ENCODE measurements at places on chromosomes 6 and 20.

DNA sequence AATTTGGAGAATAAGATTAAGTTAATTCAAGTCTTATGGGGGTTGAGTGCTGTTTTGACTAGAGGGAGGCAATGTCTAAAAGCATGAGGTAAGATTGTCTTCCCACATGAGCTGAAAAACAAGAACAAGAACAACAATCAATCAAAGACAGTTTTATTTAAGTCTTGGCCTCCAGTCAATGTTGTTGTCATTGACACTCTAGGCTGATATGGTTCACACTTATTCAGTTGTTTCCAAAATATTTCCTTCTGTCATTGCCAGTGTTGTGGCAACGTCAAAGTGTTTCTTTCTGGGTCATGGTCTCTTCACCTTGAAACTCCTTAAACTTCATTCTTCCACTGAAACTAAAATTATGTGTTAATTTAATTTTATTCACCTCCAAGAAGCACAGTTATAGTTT, 72.4 kb downstream of the GRIK2 start:
- DNase-seq, result no peak

- peak; percentile 35 for DNase-seq
Observed at GRCh38 chr6:133837801-133838349, 51.0 kb upstream of the TCF21 start.

GRCh38 chr6:100311707-100312251, 152.9 kb downstream of the SIM1 start:
- DNase-seq, result no peak

DNA sequence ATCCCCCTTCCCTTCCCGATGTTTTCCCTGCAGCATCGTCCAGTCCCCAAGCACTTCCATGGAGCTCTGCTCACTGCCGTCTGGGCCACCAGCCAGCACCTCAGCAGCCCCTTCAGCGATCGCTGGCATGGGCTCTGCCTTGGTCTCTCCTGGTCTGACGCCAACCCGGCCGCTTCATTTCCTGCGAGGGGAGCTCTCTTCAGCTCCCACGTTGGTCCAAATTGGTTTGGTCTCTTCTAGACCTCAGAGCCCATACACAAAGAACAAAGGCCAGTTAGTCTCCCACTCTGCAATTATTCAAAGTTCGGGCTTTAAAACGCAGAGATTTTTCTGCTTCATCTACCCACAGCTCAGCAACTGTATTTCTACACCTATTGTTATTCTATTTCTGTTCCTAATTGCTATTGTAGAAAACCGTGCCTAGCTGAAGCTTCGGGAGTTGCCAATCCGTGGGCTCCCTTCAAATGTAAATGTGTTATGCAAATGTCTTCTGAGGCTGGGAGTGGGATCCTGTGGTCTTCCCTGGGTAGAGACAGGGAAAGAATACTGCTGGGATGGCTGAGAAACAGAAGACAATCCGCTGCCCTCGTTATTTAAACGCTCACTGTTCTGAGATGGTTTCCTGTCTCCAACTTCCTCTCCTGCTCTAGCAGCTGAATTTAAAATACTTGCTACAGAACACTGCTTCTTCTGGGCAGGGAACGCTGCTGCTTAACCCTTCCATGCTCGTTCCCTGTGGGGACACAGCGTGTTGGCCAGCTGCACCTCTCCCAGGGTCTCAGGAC, 154.2 kb upstream of the QKI start:
- no peak for DNase-seq

DNA sequence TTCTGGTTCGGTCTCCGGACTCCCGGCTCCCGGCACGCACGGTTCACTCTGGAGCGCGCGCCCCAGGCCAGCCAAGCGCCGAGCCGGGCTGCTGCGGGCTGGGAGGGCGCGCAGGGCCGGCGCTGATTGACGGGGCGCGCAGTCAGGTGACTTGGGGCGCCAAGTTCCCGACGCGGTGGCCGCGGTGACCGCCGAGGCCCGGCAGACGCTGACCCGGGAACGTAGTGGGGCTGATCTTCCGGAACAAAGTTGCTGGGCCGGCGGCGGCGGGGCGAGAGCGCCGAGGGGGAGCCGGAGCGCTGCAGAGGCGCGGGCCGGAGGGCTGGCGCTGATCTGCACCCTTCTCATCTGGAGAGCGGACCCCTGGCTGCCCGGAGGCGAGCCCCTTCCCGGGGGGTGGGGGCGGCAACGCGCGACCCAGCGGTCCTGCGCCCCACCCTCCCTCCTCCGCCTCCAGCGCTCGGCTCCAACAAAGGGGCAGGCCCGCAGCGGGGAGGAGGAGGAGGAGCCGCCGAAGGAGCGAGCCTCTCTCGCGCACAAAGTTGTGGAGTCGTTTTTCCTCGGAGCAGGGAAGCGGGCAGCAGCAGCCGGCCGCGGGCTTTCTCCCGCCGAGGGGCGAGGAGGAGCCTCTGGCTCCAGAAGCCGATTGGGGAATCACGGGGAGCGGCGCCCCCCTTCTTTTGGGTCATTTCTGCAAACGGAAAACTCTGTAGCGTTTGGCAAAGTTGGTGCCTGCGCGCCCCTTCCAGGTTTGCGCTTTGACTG, at the start of gene UTRN:
Gene UTRN, plus strand, starts transcription at position 553 of the 765 bp plus-strand sequence. CDS start 6,494 bp downstream, outside the sequence.
- peak; percentile 63 for DNase-seq

DNA sequence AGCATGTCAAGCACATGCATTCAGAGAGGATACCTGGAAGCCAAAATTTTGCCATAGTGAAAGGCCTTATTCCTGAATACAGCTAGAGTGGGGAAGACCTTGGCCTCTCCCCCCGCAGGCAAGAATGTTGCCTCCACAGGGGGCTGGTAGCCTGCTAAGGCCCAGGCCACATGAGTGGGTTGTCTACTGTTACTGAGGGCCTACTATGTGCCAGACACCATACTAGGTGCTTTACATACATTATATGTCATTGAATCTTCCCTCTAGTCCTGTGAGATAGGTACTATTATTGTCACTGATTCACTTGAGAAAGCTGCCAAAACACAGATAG, 642 bp upstream of the PI16 start:
- no peak for DNase-seq

GRCh38 chr20:53716395-53716794, 122.8 kb upstream of the ZNF217 start:
- no peak for DNase-seq

- DNase-seq, result no peak
Observed at GRCh38 chr20:46803123-46804020, 91.3 kb upstream of the EYA2 start.

GRCh38 chr20:4234128-4234527, 218.8 kb upstream of the RNF24 start:
- DNase-seq, result no peak

GRCh38 chr6:91142154-91142553, 555.3 kb upstream of the MAP3K7 start:
- no peak for DNase-seq

DNA sequence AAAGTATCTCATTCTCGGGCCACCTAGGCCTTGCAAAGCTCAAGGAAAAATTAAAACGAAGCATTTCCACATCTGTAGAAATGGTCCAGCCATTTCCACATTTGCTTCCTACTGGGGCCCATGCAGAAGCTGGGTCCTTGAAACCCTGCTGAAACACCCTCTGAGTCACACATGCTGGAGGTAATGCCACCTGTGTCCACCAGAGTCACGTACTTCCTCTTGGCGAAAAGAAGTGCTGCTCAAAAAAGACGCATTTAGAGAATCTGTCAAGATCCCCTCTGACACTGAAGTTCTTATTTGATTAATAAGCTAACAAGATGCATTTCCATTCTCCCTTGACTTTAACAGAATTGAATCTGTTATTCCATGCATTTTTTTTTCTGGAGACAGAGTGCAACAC, 423.2 kb downstream of the PREX1 start:
- DNase-seq, result no peak

- no peak for DNase-seq
Observed at GRCh38 chr6:18023891-18024290, 36.5 kb upstream of the KIF13A start.

GRCh38 chr20:57573894-57574293, 13.0 kb downstream of the PCK1 start:
- DNase-seq, result no peak

GRCh38 chr6:36050947-36051710, 23.5 kb downstream of the MAPK14 start:
- DNase-seq, result no peak

GRCh38 chr6:158030380-158031300, 49.0 kb downstream of the SYNJ2 start:
- DNase-seq, result no peak

DNA sequence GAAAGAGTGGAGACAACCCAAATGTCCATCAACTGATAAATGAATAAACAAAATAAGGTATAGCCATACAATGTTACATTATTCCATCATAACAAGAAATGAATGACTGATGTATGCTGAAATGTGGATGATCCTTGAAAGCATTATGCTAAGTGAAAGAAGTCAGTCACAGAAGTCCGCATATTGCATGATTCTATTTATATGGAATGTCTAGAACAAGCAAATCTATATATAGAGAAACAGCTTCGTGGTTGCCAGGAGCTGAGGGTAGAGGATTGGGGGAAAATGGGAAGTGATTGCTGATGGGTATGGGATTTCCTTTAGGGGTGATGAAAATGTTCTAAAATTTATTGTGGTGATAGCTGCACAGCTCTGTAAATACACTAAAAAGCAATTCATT, 196.8 kb downstream of the ATXN1 start:
- DNase-seq, result no peak

DNA sequence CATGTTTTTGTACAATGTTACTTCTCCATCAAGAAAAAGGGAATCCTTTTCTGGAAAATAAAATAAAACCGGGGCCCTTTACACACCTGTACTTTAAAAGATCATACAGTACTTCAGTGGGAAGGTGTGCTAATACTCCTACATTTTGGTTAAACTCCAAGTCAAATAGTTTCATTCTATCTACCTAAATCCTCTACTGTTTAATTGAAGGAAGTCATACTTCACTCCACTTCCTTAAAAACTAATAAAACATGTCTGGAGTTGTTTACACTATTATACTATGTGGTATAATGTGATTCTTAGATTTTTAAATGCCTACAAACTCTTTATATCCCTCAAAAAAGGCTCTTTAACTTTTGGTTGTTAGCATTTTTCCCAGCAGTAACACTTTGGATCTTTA, 18.6 kb upstream of the HBS1L start:
- no peak for DNase-seq

DNA sequence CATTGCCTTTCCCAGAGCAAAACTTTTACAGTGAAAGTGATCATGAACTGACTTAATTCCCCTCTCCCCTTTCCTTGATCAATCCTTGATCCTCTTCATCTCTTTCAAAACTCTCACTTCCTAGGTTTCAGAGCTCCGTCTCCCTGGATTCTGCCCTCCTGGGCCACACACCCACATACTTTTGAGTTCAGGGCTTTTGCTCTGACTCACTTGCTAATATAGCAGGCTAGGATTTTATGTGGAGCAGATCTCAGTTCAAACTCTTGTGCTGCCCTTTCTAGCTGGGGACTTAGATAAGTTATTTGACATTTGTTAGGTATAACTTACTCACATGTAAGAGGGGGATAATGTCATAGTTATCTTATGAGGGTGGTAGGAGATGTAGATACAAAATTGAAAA, 109.1 kb upstream of the MLIP start:
- DNase-seq, result no peak

GRCh38 chr20:39850821-39851330, 838.2 kb downstream of the MAFB start:
- no peak for DNase-seq

DNA sequence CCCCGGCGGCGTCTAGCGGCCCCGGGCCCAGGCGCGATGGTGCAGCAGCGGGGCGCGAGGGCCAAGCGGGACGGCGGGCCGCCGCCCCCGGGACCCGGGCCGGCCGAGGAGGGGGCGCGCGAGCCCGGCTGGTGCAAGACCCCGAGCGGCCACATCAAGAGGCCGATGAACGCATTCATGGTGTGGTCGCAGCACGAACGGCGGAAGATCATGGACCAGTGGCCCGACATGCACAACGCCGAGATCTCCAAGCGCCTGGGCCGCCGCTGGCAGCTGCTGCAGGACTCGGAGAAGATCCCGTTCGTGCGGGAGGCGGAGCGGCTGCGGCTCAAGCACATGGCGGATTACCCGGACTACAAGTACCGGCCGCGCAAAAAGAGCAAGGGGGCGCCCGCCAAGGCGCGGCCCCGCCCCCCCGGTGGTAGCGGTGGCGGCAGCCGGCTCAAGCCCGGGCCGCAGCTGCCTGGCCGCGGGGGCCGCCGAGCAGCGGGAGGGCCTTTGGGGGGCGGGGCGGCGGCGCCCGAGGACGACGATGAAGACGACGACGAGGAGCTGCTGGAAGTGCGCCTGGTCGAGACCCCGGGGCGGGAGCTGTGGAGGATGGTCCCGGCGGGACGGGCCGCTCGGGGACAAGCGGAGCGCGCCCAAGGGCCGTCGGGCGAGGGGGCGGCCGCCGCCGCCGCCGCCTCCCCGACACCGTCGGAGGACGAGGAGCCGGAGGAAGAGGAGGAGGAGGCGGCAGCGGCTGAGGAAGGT, 715 bp downstream of the SOX12 start:
- peak; percentile 58 for DNase-seq

- no peak for DNase-seq
Observed at GRCh38 chr20:24444526-24445190, 24.8 kb upstream of the SYNDIG1 start.

DNA sequence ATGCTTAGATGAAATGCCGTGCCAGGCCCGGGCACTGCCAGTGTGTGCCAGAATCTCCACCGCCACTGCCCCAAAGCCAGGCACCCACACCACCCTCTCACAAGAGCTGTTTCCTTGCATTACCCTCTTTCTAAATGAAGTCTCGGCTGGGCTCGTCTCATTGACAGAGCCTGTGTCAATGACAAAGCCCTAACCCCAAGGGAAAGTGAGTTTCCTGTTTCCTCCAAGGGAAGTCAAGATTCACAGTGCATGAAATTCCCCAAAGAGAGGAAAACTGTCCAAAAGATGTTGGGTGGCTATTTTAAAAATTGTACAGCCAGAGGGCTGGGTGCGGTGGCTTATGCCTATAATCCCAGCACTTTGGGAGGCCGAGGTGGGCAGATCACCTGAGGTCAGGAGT, 75.4 kb upstream of the AKAP12 start:
- DNase-seq, result no peak

DNA sequence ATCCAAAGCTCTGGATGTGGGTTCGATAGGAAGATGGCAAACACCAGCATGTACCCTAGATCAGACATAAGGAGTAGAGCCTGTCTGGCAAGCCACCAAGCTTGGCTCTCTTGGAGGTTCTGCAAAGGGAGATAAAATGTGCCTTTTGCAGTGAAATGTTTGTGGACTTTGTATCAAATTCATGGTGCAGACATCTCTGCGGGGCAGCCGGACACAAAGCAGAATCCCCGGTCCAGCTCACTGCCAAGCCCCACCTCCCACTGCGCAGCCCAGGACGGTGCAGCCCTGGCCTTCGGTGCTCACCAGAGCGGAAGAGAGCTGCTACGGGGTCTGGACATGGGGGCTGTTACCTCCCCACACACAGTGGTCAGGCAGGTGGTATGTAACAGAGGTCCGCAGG, 333.6 kb upstream of the JARID2 start:
- DNase-seq, result no peak

All from NCI-H345 (cell line).